Stimulated activated naive CD4-positive, alpha-beta T cell treated with Interleukin-2 at 50 U/mL for 16 hours (primary cell): ENCODE measurements at places on chromosomes 6 and 20.

- no peak for DNase-seq
Measured at GRCh38 chr6:29946223-29947076, 4.1 kb downstream of the HLA-A start.

DNA sequence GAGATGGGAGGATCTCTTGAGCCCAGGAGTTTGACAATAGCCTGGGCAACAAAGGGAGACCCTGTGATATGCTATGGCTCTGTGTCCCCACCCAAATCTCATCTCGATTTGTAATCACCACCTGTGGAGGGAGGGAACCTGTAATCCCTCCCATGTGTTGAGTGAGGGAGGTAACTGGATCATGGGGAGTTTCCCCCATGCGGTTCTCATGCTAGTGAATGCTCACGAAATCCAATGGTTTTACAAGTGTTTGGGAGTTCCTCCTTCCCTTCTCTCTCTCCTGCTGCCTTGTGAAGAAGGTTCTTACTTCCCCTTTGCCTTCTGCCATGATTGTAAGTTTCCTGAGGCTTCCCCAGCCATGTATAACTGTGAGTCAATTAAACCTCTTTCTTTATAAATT is 3.4 kb downstream of the NUDT3 start:
- DNase-seq, result no peak

DNA sequence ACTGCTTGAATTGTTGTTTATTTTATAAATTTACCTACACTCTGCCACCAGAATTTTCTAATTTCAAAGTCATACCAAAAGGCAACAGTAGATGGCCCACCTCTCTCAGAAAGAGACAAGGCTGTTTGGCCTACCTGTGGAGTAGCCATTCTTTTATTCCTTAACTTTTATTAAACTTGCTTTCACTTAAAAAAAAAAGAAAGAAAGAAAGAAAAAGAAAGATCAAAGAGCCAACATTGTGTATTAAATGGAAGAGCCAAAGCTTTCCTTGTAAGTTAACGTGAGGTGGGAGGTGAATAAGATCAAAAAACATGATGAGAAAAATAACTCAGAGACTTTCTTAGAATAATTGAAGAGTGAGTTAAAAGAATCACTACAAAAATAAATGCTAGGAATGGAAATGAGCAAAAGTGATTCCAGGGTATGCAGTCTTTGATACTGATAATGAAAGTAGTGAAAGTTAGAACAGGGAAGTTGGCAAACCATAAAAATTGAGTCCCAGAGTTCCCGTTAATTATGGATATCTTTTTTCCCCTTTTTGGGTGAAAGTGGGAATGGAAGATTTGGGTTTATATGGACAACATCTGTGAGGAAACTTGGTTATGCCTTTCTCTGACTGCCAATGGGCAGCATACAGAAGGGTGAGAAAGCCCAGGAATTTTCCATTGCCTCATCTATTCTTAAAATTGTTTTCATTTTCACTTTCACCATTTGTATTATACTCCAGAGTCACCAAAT is 35.9 kb upstream of the MYB start:
- no peak for DNase-seq

DNA sequence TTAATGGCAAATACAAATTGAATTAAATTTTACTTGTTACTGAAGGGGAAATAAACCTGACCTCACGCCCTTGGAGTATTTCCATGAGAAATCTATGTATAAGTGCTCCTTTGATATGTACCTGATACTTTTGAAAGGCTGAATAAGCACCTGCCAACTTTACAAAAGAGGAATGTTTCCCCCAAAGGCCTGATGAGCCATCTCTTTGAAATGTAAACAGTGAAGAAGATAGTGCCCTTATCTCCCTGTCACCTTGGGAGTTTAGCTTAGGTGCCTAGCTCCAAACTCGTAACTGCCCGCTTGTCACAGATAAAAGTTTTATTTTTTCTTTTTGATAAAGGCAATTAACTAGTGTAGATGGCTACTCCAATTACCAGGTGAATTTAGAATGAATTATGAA is 1.1 kb upstream of the ZNF343 start:
- no peak for DNase-seq

DNA sequence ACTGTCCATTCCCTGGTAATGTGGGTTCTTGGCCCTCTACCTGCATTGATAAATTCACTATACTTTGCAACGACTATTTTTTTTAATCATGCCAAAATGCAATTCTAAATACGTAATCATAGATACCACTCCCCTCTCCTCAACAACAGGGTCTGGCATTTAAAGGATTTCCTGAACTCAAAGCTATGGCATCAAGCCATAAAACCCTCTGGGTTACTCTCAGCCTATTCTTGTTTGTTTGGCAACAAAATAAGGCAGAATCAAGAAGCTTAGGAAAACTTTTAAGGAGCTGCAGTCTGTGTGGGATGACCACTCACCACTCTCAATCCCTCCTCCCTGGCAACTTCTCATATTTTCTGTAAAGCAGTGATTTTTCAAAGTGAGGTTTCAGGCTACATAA is 669.9 kb upstream of the ID4 start:
- no peak for DNase-seq
